ENCODE measurements at places on chromosomes 1 and 21.
A peak's percentile ranks its signal among the peaks of the same experiment; 100 is the strongest.

DNA sequence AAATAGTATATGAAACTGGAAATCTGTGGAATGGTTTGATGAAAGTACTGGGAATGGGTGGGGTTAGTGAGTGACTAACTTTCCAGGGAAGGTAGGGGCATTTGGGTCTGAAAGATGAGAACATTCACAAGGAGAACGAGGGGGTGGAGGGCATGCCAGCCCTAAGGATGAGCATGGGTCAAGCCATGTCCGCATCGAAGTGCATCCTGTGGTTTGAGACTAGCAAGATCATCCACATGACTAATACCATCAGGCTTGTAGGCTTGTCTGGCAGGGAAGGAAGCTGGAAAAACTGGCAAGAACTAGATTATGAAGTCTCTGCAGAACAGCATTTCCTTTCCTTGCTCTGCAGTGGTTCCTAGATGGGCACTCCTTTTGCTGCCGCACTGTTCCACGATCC is 70.4 kb upstream of the UBE2U start:
- peak; percentile 86 for DNase-seq

GRCh38 chr1:201116091-201116490 is 3.9 kb upstream of the CACNA1S start:
- DNase-seq: no peak

GRCh38 chr1:172697534-172698002 is 38.7 kb downstream of the FASLG start:
- DNase-seq: no peak

DNA sequence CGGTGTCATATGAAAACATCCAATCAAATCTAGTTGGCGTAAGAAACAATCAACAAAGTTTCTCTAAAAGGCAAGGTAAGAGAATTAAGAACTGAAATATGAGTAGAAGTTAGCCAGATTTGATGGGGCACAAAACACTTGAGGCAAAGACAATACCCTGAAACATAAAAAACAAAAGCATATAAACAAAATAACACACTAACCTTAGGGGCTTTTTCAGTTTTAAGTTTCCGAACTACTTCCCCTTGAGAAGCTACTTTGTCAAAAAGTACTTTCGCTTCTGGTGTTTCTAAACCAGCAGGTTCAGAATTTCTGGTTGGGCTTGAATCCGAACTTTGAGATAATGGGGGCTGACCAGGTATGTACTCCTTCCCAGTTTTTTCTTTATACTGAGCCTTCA is 57.9 kb downstream of the EPRS1 start:
- no peak for DNase-seq

DNA sequence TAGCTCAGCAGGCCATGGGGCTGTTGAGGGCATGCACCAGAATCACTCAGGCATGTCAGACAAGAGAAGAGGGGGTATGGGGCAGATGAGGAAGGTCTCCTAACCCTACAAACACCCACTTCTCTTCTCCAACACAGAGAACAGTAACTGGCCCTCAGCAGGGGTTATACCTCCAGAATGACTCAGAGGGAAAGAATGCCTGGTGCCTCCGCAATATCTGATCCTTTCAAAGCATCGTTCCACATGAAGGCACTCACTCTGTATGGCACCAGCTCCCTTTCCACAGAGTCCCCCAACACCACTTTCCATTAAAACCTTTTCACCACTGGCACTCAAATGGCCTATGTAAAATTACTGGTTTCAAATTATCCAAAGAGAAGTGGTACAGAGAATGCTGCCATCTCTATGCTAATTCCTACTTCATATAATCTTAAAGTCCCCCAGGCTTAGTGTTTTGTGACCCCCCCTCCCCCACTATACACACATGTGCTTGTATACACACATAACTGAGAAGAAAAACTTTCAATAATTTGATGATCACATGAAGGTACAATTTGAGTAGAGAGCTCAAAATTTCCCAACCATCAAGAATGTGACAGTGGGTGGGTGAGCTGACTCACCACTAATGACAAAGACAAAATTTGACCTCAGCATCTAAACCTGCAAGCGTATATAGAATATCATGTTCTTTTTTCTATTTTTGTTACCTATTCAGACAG is 91.5 kb downstream of the SIPA1L2 start:
- DNase-seq: peak; percentile 93

GRCh38 chr1:60071296-60071695 is 2.3 kb downstream of the C1orf87 start:
- DNase-seq: no peak

DNA sequence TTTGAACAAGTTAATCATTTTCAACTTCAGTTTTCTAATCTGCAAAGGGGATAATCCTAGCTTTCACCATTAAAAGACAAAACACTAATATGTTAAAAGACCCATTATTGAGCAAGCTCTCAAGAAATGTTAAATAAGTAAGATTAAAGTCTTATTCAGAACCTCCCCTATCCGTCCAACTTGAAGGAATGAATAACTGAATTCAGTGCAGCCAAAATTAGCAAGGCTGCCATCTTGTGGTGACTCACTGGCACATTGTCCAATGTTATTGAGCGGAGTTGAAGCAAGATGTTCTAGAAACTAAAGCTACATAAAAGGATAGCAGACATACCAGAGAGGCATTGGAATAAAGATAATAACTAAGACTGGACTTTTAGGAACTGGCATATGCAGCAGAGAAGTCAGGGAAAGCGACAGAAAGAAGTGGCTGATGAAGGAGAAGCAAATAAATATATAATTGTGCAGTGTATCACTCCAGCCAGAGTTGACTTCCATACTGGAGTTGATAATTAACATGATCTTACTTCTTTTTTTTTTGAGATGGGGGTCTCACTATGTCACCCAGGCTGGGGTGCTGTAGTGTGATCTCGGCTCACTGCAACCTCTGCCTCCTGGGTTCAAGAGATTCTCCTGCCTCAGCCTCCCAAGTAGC is 8.2 kb upstream of the CAP1 start:
- peak; percentile 32 for DNase-seq

GRCh38 chr1:228198977-228199590 is 8.8 kb upstream of the OBSCN start:
- peak; percentile 62 for DNase-seq

GRCh38 chr1:8477983-8478362 is 160.1 kb downstream of the SLC45A1 start:
- DNase-seq: no peak

- DNase-seq: no peak
Measured at GRCh38 chr1:234926559-234927311, 201.9 kb downstream of the TOMM20 start.

DNA sequence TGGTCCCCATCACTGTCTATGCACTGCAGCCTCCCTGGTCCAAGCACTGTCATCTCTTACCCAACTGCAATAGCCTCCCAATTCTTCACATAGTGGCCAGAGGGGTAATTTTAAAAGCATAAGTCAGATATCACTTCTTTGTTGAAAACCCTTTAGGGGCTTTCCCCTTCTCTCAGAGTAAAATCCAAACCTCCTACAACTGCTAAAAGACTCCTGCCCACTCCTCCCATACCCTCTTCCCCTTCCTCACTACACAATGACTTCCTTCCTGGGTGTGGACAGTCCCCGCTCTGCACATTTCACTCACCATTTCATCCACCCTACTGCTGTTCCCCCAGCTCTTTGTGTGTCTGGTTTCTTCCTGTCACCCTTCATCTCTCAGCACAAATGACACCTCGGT is 8.3 kb downstream of the MCOLN2 start:
- no peak for DNase-seq

DNA sequence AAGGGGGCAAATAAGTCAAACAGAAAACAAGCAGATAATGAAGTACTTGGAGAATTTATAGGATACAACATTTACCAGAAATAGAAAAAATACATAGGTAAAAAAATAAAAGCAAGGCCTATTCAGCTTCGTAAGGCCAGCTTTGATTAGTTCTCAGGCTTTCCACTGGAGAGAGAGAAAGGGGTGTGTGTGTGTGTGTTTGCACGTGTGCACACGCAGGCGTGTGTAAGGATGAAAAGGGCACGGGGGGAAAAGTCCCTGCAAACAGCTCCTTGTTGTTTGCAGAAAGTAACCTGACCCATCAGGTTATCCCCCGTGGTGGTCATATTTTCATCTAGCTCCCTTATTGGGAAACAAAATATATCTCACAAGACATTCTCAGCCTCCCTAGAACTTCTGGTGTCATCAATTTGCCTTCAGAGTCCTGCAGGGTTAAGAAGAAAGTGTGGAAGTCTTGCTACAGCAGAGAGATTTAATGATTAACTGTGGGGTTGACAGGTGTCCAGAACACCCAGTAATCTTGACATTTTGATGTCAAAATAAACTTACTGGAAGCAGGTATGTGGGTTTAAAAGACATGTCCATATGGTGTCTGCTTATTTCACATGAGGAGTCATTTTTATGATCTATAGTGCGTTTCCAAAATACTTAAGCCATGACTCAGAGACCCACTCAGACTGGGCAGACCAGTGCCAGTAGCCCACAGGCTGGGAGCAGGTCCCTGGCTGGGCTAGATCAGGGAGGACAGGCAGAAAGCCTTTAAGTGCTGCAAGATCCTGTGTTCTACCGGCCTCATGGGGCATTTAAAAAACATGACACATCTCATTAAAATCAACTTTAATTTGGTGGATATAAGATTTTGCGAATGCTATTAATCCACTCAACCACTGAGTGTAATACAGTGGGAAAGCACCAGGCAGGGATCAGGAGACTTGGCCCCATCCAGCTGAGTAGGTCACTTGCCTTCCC is 487.6 kb upstream of the CAMK1G start:
- DNase-seq: no peak

DNA sequence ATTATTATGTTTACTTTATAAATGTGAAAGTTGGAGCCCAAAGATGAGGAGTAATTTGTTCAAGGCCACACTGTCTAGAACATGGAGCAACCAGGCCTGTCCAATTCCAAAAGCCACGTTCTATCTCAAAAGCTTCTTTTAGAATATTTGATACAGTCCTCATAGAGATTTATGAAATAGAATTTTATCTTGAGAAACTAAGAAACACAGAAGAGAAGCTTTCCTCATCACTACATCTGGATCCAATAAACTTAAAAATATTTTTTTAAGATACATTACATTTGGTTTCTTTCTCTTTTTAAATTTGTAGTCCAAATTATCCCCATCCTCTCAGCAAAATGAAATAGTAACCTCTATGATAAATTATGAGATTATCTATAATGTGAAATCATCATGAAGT is 58.9 kb downstream of the DDAH1 start:
- DNase-seq: no peak

- no peak for DNase-seq
Measured at GRCh38 chr1:244137725-244138124, 86.6 kb downstream of the ZBTB18 start.

- peak; percentile 37 for DNase-seq
Measured at GRCh38 chr1:212825798-212826452, 21.5 kb downstream of the SPATA45 start.

GRCh38 chr1:24717887-24718650 is 27.2 kb upstream of the CLIC4 start:
- no peak for DNase-seq

DNA sequence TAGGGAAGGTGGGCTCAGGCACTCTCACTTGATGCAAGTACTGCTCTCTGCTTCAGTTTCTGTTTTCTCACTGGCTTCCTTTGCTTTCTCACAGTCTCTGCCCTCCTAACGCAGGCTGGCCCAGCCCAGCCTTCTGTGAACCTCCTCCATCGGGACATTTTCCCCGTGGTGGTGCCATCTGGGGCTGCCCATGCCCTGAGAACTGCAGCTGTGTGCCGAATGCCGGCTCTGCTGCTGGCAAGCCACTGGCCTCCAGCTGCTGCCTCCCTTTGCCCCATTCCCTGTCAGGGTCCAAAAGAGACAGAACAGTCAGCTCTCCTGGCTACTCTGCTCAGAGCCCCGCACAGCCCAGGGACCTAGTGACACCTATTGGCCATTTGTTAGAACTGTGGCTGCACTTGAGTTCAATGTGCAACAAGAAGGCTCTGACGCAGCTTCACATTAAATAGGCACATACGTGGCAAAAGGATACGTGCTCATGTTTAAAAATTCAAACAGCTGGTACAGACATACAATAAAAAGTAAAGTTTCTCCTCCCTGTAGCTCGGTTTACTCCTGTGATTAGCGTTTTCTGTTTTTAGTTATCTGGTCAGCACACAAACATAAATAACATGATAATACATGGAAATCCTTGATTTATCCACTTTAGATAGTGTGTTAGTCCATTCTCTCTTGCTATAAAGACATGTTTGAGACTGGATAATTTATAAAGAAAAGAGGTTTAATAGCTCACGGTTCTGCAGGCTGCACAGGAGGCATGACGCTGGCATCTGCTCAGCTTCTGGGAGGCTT is 46.6 kb downstream of the FCRL5 start:
- peak; percentile 25 for DNase-seq

GRCh38 chr1:203513585-203514031 is 19.7 kb downstream of the OPTC start:
- DNase-seq: no peak

DNA sequence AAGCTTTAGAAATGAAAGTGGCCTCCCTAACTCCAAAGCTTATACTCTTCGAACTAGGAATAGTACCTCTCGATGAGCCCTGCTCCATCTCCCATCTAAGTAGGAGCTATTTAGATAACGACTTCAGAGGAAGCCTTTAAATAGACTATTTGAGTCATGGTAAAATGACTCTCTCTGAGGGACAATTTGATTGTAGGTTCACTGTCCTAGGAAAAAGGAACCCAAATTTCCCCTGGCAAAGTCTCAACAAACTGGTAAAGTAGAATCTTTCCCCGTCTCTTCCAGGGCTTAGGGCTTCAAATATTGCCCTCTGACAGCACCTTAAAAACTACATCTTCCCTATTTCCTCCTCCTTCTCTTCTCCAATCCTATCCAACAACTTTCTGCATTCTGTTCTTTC is 2.0 kb upstream of the FCER1A start:
- DNase-seq: no peak

DNA sequence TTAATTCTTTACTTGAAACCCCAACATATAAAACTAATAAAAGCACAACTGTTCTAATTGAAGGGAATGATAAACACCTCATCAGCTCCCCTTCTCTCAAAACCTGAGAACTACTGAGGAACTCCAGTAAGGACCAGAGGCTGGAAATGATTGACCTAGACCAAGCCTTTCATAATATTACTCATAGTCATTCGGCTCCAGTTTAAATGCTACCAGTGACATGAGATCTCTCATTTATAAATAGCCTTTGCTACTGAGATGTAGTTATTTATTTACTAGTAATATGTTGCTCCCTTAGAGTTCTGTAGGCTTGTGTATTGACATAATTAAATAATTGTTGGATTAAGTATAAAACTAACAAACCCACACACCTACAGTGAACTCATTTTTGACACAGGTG is 209.8 kb upstream of the PRMT6 start:
- peak; percentile 59 for DNase-seq

GRCh38 chr1:31105646-31106045 is 40.1 kb upstream of the PUM1 start:
- no peak for DNase-seq

DNA sequence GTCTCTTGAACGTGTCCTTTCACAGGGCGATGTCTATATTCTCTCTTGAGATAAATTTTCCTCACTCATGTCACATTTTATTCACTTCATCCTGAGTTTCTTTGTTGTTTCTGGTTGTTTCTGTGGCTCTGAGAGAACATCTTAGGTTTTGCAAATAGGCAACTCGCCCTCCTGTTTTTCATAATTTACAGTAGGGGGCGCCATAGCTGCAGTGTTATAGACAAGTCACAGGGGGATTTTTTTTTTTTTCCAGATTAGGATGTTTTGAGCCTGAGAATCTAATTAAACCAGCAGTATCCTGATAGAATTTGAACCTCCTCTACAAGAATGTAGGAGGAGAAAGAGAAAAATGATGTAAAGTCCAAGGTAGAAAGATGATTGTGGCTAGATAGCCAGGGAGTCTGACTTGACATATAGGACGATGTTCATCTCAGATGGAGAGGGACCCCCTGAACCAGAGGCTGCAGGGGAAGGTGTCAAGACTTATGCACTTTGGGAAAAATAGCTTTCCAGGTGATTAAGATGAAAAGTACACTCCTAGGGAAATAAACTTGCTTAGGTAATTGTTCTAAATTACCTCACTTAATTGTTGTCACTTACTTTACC is 76.3 kb downstream of the ZP4 start:
- DNase-seq: no peak
